T-helper 22 cell (primary cell): ENCODE measurements at places on chromosomes 13 and 19.

DNA sequence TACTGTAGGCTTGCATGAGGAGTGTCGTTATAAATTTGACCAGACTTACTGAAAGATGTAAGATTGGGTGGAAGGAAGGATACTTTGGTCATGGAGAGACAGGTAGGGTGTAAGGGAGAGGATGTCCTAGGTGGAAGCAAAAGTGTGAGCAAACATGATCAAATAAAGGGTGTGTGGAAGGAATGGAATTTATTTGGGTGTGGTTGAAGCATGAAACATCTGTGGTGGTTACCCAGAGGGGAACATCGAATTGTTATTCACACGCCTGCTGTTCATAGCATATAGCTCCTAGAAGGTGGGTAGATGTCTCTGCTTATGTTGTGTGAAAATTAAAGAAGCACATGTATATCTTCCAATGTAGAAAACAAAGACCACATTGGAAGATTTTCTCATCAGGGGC is 157.7 kb downstream of the ATP8A2 start:
- DNase-seq = no peak

DNA sequence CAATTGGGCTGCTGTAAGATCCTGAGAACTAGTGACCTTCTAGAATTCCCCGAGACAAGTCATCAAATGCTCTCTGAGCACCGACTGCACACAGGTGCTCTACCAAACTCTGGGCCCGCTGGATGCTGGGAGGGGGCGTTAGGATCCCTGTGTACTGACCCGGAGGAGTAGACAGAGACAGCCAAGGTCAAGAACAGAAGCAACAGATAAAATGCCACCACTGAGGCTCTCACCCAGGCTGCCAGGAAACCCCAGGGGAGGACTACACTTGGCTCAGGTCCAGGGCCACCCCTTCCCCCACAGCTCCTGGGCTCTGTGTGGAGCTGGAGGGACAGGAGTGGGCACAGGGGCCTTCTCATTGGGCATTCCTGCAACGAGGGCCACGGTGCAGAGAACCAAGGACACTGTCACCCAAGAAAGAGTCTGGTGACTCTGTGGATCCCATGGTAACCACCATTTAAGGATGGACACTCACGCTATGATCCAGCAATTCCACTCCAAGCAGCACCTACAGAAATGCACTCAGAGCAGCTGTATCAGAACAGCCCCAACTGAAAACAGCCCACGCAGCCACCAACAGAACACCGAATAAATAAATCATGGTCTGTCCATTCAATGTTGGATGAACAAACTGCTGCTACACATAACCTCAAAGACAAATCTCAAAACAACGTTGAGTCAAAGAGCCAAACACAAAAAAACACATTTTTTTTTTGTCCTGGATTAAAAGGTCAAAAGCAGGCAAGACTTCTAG is 16.8 kb upstream of the SLC35E1 start:
- DNase-seq = no peak

DNA sequence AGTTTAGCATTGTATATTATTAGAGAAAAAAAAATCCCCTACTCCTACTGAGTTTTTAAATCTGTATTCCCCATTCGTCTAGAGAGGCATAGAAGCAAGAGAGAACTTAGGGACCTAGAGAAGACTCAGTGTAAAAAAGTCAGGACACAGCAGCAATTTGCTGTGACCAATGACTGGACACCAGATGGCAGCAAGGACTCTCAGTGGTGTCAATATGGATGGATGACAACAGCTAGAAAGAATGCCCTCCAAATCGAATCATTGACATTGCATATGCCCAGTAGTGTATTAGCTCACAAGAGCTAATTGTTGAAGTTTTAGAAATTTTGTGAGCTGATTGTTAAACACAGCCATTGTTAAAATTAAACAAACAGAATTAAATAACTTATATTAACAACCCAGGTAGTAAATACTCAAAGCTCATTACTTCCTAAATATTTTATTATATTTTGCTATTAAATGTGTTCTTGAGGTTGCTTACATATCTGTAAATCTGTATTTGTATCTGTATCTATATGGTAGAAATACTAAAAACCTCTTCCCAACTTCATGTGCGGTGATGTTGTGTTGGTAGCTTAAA is 43.9 kb downstream of the SIAH3 start:
- no peak for DNase-seq

DNA sequence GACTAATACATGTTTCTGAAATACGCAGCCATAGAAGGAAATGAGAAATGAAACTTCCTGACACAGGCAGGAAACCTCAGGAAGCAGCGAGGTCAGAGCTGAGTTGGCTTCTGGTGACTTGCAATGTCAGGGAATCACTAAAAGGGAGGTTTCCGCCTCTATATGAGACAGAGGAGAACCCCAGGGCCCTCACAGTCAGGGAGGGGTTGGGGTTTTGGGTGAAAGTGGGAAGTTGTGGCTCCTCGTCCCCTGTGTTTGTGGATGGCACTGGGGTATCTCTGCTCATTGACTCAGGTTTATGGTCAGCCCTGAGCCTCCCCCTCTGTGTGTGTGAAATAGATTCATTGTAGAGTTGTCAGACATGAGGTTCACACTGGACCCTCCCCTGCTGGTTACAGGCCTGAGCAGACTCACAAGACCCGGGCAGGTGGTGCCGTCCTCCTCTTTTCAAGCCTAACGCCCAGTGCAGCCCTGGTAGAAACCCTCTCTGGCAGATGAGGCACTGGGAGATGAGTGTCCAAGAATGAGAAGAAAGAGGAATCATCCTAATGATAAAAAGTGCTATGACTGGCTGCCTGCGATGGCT is 5.5 kb upstream of the LILRA6 start:
- DNase-seq = no peak

GRCh38 chr19:1566392-1567115 is 1.6 kb downstream of the MEX3D start:
- DNase-seq = no peak

DNA sequence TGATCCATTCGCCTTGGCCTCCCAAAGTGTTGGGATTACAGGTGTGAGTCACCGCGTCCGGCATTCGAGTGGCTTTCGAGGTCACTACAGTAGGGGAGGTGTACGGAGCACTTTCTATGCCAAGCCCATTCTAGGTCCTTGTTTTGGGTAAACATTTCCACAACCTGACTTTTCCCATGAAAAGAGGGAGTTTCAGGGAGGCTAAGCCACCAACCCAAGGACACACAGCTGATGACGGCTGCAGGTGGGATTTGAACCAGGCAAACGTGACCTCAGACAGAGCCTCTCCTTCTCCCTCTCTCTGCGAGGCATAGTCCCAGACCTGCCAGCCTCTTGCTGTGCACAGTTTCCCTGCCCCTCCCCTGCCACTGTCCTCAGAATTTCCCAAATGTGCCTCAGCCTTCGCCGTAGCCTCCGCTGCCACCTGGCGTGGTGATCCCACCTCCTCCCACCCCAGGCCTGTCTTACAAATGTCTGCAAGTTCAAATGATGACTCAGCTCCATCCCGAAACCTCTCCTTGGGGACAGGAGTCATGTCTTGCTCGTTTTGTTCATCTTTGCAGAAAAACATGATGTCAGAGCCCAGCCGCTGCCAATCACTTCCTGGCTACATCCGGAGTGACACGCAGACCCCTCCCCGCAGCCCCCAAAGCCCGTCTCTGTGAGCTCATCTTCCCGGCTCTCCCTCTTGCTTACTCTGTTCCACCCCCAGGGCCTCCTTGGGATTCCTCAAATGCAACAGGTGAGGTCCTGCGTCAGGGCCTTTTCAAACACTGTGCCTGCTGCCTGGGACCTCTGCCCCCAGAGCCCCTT is 6.6 kb upstream of the GADD45B start:
- no peak for DNase-seq

DNA sequence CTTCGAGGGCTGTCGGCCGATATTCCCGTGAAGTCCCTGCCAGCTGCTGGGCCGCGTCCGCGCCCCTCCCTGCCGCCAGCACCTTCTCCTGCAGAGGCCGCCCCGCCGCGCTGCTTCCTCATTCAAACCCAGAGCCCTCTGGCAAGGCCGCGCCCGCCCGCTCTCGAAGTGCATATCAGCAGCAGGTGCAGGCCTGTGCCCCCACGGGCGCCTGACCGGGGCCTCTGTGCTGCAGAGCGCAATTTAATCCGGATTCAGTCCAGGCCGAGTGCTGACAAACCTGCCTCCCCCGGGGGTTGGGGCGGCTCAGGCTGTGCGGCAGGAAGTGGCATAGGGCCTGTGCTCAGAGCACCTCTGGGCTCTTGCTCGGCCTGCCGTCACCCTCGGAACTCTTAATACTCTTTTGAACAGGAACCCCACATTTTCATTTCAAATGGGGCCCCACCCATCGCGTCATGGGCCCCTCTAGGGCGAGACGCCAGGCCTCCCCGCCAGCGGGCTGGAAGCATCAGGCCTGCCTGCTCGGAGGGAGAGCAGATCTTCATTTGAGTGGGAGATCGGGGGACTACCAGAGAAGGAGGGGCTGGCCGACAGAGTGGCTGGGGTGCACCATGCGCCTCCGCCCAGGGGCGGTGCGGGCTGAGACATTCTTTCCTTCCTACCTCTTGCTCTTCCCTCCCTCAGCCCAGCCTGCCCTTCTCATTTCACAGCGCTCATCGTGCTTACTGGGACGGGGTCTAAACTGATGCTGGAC is 125.7 kb downstream of the TNFRSF19 start:
- DNase-seq = peak; percentile 12
